Panc1 (cell line): ENCODE measurements at places on chromosomes 4 and X.

DNA sequence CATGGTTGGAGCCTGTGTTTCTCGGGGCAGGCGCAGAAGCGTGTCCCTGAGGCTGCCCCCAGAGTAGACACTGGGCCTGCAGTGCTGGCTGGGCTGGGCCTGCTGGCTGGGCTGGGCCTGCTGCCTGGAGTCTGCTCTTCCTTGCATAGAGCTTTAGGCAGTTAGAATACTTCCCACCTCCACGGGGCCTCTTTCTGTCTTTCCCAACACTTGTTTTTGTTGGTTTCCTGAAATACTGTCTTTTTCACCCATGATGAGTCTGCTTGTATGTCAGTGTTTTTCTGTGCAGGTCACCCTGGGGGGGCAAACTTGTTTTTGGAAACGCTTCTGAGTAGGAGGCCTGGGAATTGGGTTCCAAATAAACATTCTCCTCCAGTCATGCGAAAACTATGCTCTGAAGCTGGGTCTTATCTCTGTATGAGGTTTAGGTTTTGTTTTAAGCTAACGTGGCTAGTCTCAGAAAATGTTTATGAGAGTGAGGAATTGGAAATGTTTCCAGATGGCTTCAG is 32.2 kb downstream of the TRMT44 start:
- DNase-seq = no peak

DNA sequence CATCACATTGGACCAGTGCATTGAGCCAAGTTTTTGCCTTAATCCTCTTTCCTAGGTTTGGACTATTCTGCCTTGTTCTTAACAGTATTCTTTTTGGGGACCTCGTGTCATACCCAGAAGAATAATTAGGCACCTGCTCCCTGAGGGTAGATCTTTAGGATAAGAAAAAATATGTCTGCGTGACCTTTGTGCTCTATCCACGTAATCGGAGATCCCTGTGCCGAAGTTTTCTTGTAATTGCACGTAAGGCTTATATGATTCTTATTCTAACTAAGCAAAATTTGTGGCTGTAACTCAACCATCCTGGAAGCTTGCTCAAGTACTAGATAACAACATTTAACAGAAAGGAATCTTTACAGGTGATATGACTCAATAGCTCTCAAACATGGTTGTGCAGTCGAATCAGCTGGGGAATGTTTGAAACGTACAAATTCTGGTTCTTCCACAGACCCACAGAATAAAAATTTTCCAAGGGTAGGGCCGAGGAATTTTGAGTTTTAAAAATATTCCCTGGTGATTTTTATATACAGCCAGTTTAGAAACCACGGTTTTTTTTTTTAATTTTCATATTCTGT is 344.3 kb downstream of the GBA3 start:
- DNase-seq = no peak

DNA sequence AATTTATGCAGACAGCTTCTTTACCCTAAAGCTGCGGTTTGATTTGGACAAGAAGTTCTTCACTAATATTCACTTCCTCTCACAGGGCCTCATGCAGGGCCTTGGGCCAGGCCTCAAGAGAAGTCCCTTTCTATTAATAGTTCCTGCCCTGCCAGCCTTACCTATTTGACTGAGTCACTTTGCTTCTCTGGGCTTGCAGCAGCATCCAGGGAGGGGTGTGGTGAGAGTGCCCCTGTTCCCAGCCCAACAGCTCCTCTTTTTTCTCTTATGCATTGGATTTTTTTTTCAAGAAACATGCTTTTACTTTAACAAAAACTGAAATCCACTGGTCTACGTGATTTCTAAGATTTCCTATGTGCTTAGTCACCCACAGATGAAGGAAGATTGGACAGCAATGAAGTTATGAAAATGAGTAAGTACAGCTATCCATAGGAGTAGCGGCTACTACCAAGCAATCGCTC is 26.7 kb downstream of the FAM156B start:
- no peak for DNase-seq

DNA sequence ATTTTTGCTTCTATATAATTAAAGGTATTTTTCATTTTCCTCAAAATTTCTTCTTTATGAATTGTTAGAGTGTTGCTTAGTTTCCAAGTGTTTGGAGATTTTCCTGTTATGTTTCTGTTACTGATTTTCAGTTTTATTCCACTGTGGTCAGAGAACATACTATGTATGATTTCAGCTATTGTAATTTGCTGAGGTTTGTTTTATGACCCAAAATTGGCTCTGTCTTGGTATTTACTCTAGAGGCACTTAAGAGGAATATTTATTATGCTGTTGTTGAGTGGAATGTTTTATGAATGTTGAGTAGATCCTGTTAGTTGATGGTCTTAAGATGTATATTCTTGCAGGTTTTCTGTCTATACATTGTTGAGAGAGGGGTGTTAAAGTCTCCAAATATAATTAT is 263.5 kb downstream of the PABPC4L start:
- DNase-seq = no peak

DNA sequence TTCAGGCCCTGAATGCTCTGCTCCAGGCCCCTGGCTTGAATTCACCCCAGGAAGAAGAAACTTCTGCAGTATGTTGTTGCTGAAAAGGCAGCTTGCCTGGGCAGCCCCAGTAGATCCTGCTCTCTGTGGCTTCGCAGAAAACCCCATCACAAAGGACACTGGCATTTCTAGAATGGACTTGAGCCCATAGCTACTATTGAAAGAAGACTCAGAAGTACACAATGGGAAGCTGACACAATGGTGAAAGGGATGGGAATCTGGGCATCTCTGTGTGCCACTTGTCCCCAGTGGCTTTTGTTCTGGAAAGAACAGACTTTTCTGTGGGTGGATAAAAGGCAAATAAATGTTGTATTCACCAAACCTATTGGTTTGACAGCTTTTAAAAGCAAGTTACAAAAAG is 67.4 kb upstream of the SCML1 start:
- DNase-seq = no peak

- DNase-seq = no peak
Observed at GRCh38 chr4:176789955-176790354, 2.8 kb downstream of the VEGFC start.

DNA sequence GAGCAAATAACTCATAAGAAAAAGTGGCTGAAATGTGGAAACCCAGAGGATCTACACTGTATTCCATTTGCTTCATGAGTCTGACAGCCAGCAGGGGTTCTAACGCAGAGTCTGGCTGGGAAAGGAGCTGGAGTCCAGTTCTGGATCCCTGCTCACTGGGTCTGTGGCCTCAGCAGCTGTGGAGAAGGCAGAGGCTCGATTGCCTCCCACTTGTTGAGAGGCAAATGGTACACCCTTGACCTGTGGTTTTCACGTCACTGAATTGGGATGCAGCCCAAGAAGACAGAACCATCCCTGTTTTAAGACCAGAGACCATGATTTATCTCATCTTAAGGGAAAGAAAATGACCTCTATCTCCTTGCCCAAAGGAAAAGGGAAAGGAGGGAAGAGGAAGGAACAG is 147.0 kb upstream of the NOCT start:
- no peak for DNase-seq
